NCI-H2081 treated with DMSO at 0.1 percent for 48 hours (cell line): ENCODE measurements at places on chromosomes 4 and X.

- no peak for DNase-seq
These were observed 107.6 kb upstream of the FAM9C start for GRCh38 chrX:13151828-13152517.

- no peak for DNase-seq
These were observed 130.6 kb downstream of the LDB2 start for GRCh38 chr4:16767861-16768260.

GRCh38 chr4:24778464-24779225 lies 16.7 kb upstream of the SOD3 start:
- DNase-seq = no peak

DNA sequence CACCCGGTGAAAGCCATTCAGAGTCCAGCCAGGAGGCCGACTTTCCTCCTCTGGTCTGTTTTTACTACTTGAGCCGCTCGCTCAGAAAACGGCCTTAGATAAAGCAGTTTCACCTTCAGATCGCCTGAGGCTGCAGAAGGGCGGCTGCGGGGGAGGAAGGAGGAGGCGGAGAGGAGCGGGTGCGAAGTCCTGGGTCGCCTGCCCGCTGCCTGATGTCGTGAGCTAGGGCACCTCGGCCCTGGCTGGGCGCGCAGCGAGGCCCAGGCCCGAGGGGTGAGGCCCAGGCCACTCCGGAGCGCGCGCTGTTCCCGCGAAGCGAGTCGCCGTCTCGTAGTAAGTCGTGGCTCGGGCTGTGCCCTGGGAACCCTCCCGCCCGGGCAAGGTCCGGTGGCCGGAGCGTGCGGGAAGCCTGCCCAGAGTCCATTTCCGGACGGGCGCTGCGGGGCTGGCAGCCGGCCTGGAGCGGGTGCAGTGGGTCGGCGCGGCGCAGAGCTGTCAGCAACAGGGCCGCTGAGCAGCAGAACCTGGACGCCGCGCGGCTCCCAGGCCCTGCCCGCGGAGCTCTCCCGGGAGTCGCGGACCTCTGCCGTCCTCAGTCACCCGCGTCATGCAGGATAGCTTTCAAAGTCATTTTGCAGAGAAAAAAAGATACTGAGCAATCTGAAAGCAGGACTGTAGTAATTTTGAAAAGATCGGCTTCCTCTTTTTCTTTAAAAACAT lies 18.6 kb downstream of the TRIM2 start:
- no peak for DNase-seq

DNA sequence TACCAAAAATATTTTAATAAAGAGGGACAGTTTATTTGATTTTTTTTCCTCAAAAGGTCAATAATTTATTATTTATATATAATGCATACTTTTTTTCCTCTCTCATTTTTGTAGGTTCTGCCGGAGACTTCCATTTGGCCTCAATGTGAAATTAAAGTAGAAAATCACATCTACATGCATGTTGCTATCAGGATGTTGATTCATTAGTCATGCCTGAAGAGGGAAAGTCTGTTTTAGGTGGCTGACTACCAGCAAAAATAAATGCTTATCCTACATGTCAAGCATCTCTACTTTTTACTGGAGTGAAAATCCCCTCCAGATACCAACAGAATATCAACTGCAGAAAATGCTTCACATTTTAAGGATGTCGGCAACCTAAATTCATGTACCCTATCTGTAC lies 41.5 kb downstream of the KIAA0232 start:
- no peak for DNase-seq
